ENCODE measurements at places on chromosomes 11 and 22.

DNA sequence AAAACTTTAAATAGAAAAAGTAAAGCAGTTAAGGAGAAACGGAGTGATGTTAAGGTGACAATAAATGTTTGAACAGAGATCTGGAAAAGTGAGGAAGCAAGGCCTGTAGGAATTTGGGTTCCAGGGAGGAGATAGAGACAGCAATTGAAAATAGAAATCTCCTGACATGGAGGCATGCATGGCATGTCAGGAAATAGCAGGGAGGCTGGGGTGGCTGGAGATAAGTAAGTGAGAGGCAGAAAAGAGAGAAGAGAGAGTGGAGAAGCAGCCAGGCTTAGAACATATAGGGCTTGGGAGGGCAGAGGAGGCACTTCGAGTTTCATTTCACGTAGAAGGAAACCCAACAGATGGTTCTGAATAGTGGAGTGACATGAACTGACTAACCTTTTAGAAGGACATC, 185.5 kb downstream of the LRRC4C start:
- DNase-seq, result no peak

- no peak for DNase-seq
Observed at GRCh38 chr22:47057916-47058585, 295.6 kb downstream of the TBC1D22A start.

DNA sequence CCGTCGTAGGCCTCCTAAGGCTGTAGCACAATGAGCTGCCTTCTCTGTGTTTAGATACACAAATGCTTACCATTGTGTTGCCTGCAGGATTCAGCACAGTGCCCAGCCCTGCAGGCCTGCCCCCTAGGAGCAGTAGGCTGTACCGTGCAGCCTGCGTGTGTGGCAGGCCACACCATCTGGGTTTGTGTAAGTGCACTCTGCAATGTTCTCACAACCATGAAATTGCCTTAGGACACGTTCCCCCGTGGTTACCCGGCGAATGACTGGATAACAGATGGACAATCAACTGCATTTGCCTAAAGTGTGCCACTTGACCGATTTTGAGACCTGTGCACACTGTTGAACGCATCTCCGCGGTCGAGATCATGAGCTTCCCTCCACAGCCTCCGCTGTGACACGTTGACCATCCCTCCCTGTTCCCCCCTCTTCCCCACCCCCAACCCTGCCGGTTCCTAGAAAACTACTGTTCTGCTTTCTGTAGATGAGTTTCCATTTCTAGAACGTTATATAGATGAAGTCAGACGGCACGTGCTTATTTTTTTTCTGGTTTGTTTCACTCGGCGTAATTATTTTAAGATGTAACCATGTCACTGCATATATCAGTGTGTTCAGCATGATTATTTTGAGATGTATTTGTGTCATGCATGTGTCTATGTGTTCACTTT, 22.2 kb upstream of the CTSD start:
- peak; percentile 80 for DNase-seq

- DNase-seq, result no peak
Observed at GRCh38 chr22:45304971-45305370, 4.8 kb upstream of the FAM118A start.

DNA sequence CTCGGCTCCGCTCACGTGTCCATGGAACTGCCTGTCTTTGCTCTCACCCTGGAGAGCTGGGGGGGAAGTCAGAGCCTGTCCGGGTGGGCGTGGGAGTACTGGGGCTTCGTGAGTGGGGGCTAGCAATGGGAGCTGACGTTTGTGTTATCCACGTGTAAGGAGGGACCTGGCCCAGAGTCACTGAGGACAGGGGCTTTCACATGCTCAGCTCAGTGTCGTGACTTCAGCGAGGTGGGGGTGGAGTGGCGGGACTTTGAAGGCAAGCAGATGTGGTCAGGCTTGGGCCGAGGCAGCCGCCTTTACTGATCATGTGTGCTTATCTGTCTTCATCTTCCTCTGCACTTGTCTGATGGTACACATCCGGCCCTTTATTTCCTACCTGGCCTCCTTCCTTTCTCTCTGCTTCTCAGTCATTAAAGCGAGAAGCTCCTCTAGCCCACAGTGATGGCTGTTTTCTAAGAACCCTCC, 113.1 kb upstream of the NNMT start:
- no peak for DNase-seq

- no peak for DNase-seq
Observed at GRCh38 chr11:84607975-84608836, 1018.9 kb downstream of the DLG2 start.

- no peak for DNase-seq
Observed at GRCh38 chr11:96306600-96306932, 36.4 kb downstream of the MAML2 start.

DNA sequence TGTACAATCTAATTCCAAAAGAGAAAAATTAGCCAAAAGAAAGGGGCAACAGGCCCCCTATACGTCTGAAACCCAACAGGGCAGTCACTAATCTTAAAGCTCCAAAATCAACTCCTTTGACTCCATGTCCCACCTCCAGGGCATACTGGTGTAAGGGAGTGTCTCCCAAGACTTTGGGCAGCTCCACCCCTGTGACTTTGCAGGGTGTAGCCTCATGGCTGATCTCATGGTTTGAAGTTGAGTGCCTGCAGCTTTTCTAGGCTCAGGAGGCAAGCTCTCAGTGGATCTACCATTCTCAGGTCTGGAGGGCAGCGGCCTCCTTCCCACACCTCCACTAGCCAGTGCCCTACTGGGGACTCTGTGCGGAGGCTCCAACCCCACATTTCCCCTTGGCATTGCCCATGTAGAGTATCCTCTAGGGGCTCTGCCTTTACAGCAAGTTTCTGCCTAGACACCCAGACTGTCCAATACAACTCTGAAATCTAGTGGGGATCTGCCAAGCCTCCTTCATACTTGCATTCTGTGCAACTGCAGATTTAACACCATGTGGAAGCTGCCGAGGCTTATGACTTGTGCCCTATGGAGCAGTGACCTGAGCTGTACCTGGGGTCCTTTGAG, 94.5 kb downstream of the TRIM29 start:
- DNase-seq, result no peak

DNA sequence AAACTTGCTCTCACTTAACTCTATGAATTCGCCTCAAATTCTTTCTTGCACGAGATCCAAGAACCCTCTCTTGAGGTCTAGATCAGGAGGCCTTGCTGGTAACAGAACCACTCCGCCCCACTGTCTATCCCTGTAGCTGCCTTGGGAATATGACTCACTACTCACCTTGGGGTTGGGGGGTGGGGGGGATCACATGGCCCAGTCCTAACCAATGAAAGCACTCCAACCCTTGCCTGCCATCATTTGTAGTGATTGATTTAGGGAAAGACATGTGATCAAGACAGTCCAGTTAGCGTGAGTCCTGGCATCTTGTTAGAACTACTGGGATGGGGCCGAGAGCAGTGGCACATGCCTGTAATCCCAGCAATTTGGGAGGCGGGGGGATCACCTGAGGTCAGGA, 4.8 kb upstream of the MRTFA start:
- DNase-seq, result no peak

GRCh38 chr11:112004389-112004788, 20.8 kb upstream of the DLAT start:
- DNase-seq, result no peak

DNA sequence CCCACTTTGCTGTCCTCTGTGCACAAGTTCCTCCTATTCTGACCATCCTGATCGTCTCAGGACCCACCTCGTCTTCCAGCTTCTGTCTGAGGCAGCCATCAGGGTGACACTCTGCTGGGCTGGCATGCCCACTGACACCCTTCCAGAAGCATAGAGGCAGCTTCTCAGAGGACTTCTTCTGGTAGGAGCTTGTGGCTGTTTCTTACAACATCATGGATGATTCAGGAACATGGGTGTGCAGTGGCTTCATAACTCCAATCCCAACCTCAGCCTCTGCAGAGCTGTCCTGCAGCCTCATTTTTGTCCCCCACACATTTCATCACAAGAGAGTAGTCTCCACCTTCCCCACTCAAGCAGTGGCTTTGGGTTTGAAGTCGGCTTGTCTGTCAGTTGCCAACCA, 20.9 kb upstream of the CTR9 start:
- DNase-seq, result no peak

- no peak for DNase-seq
Observed at GRCh38 chr22:38481871-38482332, 14.0 kb downstream of the KDELR3 start.

DNA sequence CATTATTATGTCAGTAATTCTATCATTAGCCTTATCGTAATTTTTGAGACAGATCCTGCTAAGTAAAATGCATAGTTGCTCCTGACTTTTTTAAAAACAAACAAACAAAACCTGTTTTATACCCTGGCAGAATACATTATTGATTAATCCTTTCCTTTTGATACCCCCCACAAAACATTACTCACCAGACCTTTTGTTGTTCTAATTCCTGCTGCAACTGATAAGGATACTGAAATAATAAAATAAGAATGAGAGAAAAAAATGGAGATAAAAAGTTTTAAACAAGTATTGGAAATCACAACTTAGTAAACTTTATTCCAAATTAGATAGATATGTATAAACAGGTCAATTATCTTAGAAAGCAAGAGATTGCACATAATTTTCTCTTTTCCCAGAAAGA, 28.6 kb downstream of the MS4A4E start:
- no peak for DNase-seq

GRCh38 chr22:30474683-30475424, 3.0 kb upstream of the SEC14L3 start:
- DNase-seq, result no peak

- no peak for DNase-seq
Observed at GRCh38 chr11:79414041-79414440, 26.8 kb downstream of the TENM4 start.

- DNase-seq, result no peak
Observed at GRCh38 chr11:102883141-102883540, 8.4 kb upstream of the MMP12 start.

- peak; percentile 26 for DNase-seq
Observed at GRCh38 chr11:66159324-66159984, 89.4 kb downstream of the PACS1 start.

GRCh38 chr11:105265845-105266244, 126.3 kb upstream of the CARD18 start:
- no peak for DNase-seq

DNA sequence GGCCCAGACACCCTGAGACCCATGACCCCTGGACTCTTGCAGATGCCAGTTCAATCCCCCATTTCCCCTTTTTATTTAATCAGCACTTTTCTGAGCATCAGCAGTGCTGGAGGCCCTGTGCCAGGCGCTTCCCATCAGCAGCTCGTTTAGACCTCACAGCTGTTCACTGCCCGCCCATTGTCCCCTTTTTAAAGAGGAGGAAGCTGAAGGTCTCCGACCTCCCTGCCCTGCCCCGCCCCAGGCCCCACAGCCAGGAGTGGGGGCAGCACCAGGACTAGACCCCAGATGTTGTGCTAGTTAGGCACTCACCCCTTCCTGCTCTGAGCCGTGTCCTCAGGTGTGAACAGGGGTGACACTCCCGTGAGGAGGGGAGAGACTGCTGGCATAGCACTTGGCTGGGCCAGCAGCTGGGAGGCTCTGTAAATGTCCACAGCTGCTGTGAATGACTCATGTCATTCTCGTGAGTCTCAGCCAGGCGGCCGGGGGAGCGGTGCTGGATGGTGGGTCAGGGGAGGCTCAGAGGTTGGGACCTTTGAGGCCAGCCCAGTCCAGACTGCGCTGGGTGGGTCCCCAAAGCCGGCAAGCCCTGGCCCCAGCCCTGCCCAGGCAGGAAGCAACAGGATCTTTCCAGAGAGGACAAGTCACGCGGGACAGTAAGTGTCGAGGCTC, 19.9 kb downstream of the EMID1 start:
- DNase-seq, result peak; percentile 45

GRCh38 chr22:50190941-50191741, 5.4 kb downstream of the TRABD start:
- DNase-seq, result no peak

GRCh38 chr11:28346209-28346608, 238.0 kb downstream of the METTL15 start:
- no peak for DNase-seq

DNA sequence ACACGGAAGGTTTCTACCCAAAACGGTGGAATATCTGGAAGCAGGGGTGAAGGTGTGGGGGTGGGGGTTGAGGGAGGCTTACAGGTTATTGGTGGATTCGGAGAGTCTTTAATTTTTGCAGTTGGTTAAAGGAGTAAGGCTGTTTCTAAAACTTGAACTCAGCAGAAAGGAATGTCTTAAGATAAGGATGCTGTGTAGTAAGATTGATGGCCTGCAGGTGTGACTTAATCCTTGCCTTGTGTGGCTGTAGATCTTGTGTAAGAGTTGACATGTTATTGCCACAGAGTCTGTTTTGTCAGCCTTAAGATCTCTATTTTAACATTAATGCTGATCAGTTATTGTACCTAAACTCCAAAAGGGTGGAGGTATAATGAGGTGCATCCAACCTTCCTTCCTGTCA, 16.4 kb upstream of the OR6M1 start:
- no peak for DNase-seq

- no peak for DNase-seq
Observed at GRCh38 chr11:69479591-69480271, 1.7 kb upstream of the LINC01488 start.

DNA sequence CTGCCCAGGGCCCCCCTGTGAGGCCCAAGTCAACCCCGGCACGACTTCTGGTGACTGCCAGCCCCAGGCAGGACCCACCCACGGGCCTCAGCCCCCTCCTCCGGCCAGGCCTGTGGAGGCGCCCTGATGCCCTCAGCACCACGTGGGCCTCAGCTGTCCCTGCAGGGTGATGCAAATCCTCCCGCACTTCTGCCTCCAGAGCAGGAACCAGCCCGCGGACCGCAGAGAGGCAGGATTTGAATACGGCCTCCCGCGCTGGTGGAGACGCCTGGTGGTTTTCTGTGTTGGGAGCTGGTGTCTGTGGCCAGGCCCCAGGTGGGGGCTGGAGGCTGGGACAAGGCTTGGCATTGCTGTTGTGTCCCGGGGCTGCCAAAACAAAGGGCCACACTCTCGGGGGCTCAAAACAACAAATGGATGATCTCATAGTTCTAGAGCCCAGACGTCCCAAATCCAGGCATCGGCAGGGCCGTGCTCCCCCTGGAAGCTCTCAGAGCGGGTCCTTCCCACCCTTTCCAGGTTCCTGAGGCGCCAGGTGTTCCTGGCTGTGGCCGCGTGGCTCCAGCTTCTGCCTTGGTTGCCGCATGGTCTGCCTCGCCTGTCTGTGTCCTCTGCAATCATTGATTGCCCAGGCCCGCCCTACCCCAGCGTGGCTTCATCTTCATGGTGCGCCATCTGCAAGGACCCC, 19.4 kb downstream of the TRPM5 start:
- DNase-seq, result no peak

Measured in NCI-H524 (cell line).